Hippocampal formation (tissue), 2 donors: ENCODE measurements at places on chromosomes 7 and 10.

GRCh38 chr7:11341285-11341944 lies 367.7 kb downstream of the PHF14 start:
- DNase-seq, result no peak

DNA sequence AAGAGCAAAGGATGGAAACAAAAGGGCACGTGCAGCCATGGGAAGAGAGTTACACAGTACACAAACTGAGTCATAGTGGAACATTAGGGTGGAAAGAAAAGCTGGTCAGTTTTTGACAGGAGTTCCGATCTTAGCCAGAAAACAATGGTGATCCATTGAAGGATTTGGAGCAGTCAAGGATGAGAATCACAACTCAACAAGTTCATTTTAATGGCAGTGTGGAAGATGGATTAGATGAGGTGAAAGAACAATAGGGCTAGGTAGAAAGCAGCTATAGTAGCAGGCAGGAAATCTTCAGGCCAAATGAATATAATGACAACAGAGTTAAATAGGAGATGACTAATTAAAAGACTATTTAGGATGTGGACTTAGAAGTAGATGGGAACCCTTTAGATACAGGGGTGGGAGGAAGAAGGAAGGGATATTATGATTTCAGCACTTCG lies 136.3 kb downstream of the DOCK4 start:
- no peak for DNase-seq

- DNase-seq, result no peak
These were observed 94.2 kb downstream of the POLL start for GRCh38 chr10:101493782-101494281.

DNA sequence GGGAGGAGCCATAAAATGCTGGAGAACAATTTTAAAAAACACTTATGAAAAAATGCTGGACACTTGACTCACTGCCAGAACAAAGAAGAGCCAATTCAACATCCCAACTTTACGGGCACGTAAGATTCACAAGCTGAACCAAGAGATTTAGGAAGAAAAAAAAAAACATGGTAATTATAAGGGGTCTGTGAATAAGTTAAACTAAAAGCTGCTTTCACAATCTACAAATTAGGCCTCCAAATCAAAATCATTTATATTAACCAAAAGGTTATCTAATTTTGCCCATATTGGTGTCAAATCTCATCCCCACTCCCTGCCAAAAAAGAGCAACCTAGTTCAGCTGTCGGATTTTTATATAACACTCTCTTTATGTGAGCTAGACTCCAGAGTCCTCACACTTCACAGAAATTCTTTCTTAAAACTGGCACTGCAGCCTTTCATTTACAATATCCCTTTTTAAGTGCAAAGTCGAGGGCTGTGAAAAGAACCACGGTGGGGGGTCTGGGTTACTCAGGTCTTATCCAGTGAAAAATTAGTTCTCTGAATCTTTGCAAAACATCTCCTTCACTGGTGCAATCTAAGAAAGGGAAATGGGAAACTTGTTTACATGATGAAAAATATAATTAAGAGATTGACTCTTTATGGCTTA lies 30.4 kb upstream of the DGKI start:
- no peak for DNase-seq
